Activated CD8-positive, alpha-beta T cell treated with anti-CD3 and anti-CD28 coated beads, Interleukin-2, amount 10 ng/mL, durations not matched to agents 7 days and 5 days (primary cell): ENCODE measurements at places on chromosomes 12 and 14. TPM values are rescaled to one million over a fixed set of nuclear protein-coding genes. Genes with fewer than 3 reads are reported as not detected.

Gene CRADD
- 14.6 TPM for total RNA-seq

Gene ACOT2
- 10.9 TPM for total RNA-seq

Gene CERS5
- total RNA-seq = 38.7 TPM

GRCh38 chr12:125734137-125734536 is 668.9 kb downstream of the AACS start:
- no peaks in the 10 kb centered on the region for H3K27me3 ChIP-seq
- no peak overlapping the region for H3K4me3 ChIP-seq
- no peak overlapping the region for H3K27ac ChIP-seq
- H3K36me3 ChIP-seq = no peaks in the 10 kb centered on the region
- DNase-seq = no peak
- no peaks in the 10 kb centered on the region for H3K4me1 ChIP-seq

DNA sequence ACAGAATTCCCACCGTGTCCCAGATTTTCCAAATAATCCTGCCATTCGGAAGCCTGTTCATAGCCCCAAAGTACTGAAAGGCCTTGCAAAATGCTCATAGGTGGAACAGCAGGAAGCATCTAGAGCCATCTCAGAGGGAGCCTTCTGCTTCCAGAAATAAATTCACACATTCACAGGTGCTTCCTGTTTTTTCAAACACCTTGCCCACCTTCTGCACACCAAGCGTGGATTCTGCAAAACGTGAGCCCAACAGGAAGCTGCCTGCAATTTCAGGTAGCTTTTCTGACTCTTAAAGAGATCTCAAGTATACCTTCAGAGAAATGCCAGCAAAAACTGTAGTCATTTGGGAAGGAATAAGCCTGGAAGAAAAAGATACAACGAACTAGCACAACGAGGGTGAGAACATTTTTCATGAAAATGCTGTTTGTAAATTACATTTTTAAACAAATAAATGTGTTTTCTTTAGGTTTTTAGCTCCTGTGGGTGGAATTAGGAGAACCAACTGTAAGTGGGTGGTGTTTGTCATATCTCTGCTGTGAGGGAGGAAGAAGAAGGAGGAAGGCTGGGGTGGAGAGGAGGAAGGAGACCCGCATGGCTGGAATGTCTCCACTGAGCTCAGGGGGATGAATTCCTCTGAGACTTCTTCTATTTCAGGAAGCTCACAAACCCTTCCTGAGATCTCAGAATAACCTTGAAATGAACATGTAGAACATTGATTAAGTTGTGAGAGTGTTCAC is at the start of gene IFNG-AS1:
Gene IFNG-AS1 (plus strand): TSS at position 264 of the 737 bp plus-strand sequence.
- DNase-seq = no peak
- peak within 1 kb of the TSS; percentile 12 for H3K4me3 ChIP-seq
- H3K36me3 ChIP-seq = peaks cover 2% of the 10 kb centered on the region
- peak within 1 kb of the TSS; percentile 4 for H3K27ac ChIP-seq
